NCI-H2081 (cell line): ENCODE measurements at places on chromosomes 7 and 10.

GRCh38 chr10:129057856-129058663 is 409.0 kb upstream of the MGMT start:
- no peak for DNase-seq

DNA sequence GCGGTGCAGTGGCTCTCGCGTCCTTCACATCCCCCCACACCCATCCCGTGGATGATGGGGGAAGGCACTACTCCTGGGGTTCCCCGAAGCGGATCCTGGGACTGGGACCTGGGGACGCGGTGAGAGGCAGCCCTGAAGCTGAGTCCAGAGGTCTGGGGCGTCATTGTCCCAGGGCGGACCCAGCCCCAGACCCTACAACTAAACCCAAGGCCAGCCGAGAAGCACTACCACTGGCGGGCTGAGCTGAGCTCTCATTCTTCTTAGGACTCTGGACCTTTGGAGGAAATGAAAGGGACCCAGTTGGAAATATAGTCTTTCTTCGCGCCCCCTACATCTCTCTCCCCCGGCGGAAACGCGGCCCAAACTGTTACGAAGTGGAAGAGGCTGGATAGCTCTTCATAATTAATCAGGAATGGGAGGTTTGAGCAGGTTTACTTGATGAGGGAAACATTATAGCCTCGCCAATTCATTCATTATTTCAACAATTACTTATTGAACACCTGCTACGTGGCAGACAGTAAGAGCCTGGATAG is 389 bp upstream of the FBXL15 start:
- no peak for DNase-seq

DNA sequence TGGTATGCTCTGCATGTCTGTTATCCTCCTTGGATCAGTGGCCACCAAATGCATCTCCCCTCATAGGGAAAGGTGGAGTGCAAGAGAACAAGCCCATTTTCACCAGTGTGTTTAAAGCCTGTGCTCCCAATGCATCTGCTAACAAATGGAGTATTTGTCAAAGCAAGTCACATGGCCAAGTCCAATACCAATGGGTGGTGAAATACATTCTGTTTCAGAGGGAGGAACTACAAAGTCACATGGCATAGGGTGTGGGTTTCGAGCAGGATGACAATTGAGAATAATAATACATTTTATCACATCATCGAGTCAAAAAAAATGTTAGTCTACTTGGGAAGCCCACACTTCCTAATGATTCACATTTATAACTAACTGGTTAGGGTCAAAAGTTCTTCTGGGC is 62.7 kb downstream of the SUGCT start:
- DNase-seq = no peak

DNA sequence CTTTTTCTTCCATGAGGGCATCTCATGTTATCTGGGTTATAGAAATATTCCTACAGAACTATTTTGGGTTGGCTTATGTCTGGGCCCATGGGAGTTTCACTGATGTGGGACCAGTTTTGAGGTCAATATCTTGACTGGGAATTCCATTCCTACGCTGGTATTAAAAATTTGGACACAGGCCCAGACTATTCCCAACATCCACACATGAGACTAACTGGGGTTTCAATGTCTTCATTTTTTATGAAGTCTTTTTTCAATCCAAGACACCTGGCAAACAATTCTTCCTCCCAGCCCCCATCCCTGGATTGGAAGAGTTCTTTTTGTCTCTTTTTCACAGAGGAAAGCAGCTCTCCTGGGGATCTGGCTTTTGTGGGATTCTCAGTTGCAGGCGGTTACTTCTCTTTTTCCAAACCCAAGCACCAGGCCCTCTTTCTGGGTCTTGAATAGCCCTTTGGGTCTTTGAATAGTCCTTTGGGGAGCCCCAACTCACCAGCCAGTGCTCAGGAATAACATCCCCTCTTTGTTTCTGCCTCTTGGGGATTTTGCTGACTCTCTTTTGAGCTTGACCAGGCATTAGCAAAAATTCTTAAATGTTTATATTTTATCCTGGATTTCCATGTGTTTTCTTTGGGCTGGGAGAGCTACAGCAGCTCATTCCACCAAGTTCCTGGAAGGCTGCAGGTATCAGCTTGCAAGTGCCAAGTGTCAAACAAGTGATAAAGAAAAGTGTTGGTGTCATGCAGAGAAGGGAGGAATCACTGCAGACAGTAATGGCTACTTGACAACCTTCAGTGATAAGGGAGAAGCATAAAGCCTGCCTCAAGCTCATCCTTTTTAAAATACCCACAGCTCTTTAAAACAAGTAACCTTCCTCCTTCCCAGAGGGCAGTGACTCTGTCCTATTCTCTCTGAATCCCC is 234.3 kb downstream of the ADAM12 start:
- DNase-seq = no peak

DNA sequence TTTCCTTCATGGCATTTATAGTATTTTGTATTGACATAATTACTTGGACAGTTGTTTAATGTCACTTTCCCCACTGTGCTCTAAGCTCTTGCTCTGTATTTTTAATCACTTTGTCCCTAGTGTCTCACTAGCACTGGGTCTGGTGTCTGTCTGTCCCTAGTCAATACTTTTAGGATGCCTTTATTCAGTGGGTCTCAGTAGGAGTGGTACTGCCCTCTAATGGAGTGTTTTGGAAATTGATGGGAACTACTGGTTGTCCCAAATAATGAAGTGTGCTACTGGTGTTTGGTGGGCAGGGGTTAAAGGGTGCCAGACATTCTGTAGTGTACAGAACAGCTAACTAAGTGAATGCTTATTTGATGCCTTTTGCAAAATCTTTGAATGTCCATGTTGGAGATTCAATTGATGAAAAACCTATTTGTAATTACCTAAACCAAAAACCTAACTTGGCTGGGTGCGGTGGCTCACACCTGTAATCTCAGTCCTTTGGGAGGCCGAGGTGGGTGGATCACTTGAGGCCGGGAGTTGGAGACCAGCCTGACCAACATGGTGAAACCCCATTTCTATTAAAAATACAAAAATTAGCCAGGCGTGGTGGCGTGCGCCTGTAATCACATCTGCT is 33.3 kb downstream of the CDK14 start:
- peak; percentile 76 for DNase-seq

- DNase-seq = peak; percentile 20
Observed at GRCh38 chr10:59175538-59176240, 754 bp upstream of the PHYHIPL start.

DNA sequence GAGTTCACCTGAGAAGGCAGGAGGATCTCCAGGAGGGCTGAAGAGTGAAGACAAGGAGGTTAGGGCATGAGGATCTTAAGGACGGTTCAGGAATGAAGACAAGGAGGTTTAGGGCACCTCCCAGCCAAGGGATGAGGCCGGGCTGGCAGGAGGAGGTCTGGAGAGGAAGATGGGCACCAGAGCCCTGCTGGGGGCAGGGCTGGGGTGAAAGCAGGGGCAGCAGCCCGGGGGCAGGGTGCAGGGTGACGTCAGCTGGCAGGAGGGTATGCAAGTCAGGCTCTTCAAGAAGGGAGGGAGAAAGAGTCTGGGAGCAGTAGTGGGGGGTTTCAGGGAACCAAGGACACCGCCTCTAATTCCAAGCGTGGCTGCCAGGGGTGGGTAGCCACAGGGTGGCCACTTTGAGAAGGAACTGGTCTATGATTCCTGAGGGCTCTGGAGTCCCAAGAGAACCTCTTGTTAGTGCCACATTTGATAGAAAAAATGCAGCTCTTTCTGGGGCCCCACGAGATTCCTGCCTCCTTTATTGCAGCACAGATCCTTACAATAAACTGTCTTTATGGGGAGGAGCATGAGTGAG is 101.6 kb downstream of the C10orf90 start:
- DNase-seq = no peak

DNA sequence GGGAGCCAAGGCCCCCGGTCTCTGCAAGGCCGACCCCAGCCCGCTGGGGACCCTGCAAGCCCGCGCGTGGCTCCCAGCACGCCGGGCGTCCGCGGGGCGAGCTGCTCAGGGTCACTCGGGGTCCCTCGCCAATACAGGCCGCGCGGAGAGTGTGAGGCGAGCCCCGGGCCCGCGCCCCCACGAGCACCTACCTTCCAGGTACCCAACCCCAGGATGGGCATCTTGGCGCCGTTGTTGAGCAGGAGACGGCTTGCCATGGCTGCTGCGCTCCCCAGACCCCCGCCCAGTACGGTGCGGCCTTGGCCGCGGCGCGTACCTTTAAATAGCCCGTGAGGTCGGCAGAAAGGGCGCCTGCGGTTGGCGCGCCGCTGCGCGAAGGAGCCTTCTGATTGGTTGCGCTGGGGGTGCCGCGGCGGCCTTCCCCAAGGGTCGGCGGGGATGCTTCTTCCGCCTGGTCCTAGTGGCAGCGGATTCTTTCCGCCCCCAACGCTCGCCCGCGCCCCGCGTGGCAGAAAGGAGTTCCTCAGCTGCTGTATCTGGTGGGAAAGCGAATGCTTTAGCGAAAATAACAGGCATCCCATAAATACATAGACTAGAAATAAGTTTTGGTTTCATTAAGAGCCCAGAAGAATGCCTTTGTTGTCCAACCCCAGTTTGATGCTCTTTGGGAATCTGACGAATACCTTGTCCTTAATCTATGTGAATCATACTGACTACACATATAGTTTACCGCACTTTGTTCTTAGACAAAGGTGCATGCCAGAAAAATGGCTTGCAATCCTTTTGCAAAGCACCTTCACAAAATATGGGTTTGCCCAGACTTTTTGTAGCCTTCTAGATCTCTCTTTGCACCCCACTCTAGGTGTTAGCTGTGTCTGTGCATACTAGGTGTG is at the start of gene AKR1B1:
Gene AKR1B1, minus strand, starts transcription at position 295 of the 893 bp plus-strand sequence. Its CDS starts 38 bp downstream, at position 257.
- DNase-seq = peak; percentile 95

GRCh38 chr10:54469587-54470323 is 331.3 kb downstream of the PCDH15 start:
- DNase-seq = no peak

DNA sequence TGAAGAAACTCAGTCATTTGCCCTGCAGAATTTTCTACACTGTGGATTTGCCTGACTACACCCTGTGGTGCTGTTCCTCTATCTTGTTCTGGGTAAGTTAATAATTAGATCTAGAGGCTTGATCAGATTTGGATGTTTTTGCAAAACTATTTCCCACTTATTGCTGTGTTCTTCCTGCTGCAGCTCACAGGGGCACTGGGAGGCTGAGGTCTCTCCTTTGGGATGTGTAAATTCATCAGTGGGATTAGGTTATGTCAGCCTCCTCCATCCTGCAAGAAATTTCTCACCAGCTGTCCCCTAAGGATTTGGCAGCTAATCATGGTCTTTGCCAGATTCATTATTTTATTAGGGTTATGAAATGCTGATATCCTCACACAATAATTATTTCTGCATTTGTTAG is 148.1 kb upstream of the ZNF32 start:
- DNase-seq = no peak

GRCh38 chr7:219581-220150 is 27.3 kb downstream of the FAM20C start:
- DNase-seq = no peak

GRCh38 chr10:118692872-118693271 is 61.9 kb downstream of the CACUL1 start:
- DNase-seq = no peak

GRCh38 chr7:150753239-150753638 is 16.0 kb downstream of the GIMAP5 start:
- no peak for DNase-seq

GRCh38 chr7:2165239-2165609 is 67.5 kb downstream of the MAD1L1 start:
- DNase-seq = no peak
